ENCODE measurements at places on chromosomes 5 and 9.

GRCh38 chr5:83724935-83725334 is 4.3 kb upstream of the HAPLN1 start:
- no peak for DNase-seq

- no peak for DNase-seq
Observed at GRCh38 chr5:119275601-119276173, 80.1 kb upstream of the TNFAIP8 start.

GRCh38 chr5:142785206-142785605 is 15.0 kb downstream of the ARHGAP26 start:
- DNase-seq = no peak

- DNase-seq = no peak
Observed at GRCh38 chr9:119588874-119589744, 219.9 kb upstream of the BRINP1 start.

GRCh38 chr5:144548936-144549335 is 378.3 kb downstream of the KCTD16 start:
- DNase-seq = no peak

- no peak for DNase-seq
Observed at GRCh38 chr9:120538339-120538738, 41.6 kb downstream of the CDK5RAP2 start.

Measured in nucleus accumbens (tissue), 56 donors.